ENCODE measurements at places on chromosomes 7 and 10.
A peak's percentile ranks its signal among the peaks of the same experiment; 100 is the strongest.

DNA sequence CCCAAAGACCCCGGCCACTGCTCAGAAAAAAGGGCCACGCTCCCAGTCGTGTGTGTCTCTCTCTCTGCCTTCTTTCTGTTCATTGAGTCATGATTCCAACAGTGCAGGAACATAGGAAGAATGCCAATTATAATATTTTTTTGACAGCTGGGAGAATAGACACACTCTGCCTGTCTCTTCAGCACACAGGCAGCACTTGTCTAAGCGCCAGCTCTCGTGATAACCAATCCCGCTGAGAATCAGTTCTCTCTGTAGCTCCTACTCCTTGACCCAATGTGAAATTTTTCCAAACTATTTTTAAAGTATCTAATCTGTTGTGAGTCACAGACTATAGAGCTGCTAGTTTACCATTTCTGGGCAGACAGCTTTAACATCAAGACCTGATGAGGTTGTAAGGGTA is 145.7 kb upstream of the RHEB start:
- DNase-seq: no peak

DNA sequence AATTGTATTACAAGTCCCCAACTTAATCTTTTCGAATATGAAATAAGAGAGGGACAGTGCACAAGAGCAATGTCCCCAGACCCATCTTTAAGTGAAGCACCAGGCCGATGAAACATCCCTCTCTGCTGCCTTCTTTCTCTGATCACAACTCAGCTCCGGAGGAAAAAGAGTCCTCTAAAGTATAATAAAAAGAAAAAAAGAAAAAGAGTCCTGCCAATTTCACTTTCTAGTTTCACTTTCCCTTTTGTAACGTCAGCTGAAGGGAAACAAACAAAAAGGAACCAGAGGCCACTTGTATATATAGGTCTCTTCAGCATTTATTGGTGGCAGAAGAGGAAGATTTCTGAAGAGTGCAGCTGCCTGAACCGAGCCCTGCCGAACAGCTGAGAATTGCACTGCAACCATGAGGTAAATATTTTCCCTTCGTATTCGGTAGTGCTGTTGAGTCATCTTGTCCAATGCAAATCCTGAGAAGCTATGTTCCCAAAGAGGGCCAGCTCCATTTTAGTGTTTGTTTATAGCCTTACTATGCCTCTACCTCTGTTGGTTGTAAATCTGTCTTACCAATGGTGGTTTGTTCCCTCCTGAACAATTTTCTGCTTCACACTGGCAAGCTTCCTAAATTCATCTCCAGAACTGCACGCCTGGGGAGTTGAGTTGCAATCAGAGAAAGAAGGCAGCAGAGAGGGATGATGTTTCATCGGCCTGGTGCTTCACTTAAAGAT is at the start of gene IFIT2:
Gene IFIT2, plus strand, starts transcription at position 326 of the 725 bp plus-strand sequence. Its CDS starts 78 bp downstream, at position 404.
- peak; percentile 37 for DNase-seq

DNA sequence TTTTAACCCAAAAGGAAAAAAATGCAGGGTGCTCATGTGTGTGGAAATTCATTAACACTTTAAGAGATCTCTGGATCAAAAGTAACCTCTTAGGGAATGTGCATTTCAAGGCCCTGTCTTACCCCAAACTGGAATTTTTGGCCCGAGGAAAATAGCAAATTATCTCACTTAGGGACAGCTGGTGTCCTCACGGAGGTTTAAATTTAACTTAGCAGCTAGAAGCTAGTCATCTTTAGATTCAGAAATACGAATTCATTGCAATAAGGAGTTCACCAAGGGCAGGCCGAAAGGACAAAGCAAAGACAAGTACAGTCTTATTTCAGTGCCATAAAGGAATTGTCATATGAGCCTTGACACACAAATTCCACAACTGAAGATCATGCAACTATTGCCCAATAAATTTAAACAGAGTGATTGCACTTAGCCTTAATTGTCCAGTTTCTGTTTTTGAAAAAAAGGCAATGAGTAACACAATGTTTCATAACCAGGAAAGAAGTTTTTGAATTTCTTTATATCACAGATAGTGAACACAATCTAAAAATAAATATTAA is 22.4 kb upstream of the SEMA3C start:
- DNase-seq: no peak

DNA sequence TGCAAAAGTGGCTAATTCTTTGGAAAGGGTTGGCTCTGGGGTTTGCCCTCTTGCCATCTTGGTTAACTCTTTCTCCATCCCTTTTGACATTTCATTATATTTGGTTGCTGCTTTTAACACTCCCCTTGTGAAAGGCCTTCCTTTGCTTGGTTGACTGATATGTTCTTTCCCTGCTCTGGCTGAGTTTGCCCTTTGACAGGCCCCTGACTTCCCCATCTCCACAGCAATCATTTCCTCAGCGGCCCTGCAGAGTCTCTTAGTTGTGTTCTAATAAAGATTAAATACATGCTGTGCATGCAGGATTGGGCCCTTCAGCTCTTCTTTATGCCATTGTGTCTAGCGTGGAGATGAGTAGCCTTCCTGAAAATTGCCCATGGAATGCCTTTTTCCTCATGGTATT is 84.5 kb upstream of the CSTF2T start:
- no peak for DNase-seq

DNA sequence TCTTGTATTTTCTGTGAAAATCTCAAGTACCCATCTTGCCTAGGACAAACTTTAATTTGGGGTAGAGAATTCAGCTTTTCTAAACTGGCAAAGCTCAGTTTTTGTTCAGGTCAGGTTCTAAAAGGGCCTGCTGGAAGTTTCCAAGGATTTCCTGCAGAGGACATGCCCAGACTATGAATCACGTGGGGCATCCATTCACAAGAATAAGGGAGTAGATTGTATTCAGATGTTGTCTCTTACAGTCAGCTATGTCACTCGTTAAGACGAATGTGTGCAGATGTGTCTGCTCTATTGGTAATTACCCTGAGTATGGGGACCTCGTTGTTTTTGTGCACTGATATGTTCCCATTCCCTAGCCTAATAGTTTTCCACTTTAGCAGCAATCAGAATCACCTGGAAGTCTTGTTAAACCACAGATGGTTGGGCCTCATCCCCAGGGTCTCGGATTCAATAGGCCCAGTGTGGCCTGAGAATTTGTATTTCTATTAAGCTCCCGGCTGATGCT is 81.0 kb upstream of the ITPRID1 start:
- no peak for DNase-seq

DNA sequence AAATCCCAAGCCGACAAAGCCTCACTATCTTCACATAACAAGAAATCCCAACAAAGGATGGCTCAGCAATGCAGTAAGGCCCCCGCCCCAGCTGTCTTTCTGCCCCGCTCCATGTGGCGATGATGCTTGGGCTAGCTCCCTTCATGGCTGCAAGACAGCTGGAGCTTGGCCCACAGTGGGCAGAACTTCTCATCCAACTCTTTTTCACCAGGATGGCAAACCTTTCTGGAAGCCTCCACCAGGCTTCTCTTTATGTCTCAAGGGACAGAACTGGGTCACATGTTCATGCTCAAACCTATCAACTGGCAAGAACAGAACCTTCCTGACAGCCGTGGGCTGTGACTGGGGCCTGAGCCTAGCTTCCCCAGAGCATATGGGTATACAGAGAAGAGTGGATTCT is 260.5 kb upstream of the MKLN1 start:
- no peak for DNase-seq

DNA sequence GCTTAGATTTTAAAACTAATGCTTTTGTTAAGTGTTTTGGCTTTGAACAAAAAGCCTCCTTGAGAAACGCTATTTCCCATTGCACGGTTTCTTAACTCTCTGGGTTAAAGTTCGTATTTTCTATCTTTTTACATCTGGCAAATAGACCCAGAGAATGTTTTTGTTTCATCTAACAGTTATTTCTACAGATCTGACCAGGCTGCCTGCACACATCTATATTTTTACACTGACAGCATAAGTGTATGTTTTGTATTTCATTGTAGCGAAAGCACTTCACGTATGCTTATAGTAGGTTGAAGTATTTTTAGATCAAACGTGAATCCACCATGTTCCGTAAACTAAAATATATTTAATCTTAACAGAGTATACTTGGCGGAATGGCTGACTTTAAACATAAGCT is 477.3 kb downstream of the SDK1 start:
- DNase-seq: no peak

DNA sequence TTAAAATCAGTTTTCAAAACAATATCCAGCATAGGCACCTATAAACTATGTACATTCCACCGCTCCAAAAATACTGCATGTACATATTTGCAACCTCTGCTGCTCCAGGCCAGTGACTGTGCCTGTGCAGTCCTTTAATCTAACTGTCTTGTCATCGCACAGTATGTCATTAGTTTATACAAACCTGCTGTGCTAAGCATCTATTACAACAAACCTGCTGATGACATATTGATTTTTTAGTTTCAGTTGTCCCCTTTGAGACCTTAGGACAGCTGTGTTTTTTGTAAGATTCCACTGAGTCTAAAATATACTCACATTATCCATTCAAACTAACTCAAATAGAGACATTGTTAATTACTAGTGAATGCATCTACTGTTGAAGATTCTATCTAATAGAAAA is 33.1 kb downstream of the SEMA3C start:
- DNase-seq: no peak

DNA sequence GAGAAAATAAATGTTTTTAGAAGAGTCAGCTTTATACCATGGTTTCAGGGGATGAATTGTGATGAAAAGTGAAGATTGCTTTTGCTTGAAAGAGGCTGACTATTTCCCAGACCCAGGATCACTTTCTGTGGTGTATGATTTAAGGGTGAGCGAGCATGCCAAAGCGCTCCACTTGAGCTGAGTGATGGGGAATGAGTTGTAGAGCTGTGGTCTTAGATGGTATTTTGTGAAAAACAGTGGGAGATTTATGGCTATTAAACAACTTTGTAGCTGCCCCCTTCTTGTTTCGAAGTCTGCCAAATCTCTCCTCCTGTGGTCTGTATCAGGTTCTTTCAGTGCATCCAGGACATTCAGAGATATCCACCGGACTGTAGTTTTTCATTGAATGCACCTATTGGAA is 888.2 kb downstream of the LRMDA start:
- DNase-seq: no peak

- no peak for DNase-seq
These were observed 43.9 kb downstream of the IFIT5 start for GRCh38 chr10:89458291-89458690.
